ENCODE measurements at places on chromosomes 16 and 17. TPM values are rescaled to one million over a fixed set of nuclear protein-coding genes. Genes with fewer than 3 reads are reported as not detected.
A peak's percentile ranks its signal among the peaks of the same experiment; 100 is the strongest.

Gene CHST5
- total RNA-seq: 0.17 TPM

Gene TSR3
- total RNA-seq: 52.2 TPM

DNA sequence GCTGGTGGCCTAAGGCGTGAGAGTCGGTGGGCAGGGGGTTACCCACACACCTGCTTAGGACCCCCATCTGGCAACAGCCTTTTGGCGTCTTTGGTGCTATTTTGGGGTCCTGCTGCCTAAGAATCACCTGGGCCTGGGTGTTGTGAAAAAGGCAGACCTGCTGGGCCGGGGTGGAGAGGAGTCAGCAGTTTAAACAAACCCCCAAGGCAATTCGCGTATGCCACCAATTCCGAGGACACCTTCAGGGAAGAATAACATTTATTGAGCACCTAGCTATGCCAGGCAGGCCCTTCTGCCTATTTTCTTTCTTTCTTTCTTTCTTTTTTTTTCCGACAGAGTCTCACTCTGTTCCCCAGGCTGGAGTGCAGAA lies 53.9 kb upstream of the TOB1 start:
- DNase-seq: no peak

Gene CPHXL2
- not detected for total RNA-seq

DNA sequence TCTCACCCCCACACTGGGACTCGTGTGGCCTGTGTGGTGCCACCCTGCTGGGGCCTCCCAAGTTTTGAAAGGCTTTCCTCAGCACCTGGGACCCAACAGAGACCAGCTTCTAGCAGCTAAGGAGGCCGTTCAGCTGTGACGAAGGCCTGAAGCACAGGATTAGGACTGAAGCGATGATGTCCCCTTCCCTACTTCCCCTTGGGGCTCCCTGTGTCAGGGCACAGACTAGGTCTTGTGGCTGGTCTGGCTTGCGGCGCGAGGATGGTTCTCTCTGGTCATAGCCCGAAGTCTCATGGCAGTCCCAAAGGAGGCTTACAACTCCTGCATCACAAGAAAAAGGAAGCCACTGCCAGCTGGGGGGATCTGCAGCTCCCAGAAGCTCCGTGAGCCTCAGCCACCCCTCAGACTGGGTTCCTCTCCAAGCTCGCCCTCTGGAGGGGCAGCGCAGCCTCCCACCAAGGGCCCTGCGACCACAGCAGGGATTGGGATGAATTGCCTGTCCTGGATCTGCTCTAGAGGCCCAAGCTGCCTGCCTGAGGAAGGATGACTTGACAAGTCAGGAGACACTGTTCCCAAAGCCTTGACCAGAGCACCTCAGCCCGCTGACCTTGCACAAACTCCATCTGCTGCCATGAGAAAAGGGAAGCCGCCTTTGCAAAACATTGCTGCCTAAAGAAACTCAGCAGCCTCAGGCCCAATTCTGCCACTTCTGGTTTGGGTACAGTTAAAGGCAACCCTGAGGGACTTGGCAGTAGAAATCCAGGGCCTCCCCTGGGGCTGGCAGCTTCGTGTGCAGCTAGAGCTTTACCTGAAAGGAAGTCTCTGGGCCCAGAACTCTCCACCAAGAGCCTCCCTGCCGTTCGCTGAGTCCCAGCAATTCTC lies 27.4 kb downstream of the STH start:
- no peak for DNase-seq

DNA sequence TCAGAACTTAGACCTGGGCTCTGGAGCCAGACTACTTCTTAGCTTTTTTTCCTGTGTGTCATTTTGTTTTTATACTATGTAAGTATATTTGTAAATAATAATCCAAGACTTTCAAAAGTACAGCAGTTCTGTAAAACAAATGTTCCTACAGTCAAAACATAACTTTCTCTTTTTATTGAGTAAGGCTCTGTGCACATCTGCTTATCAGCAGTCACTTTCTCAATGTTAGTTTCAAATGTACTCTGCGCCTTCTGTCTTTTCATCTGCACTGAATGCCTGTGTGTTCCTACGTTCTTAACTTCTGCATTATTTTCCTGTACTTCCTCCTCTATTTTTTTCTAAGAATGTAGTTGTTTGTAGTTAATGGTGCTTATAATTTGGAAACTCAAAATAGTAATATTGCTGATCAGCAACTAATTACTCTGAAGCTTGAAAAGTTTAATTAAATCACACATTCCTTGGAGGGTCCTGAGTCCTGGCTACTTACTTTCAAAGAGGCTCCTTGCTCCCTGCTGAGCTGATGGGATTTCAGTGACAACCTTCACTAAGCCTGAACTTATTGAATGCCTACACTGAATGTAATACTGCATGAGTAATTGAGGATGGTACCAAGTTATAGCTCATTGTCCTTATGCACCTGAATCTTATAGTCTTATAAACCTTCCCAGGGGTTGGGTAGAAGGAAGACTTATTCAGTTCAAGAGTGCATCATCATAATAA lies 329.9 kb downstream of the KCNJ2 start:
- DNase-seq: no peak

DNA sequence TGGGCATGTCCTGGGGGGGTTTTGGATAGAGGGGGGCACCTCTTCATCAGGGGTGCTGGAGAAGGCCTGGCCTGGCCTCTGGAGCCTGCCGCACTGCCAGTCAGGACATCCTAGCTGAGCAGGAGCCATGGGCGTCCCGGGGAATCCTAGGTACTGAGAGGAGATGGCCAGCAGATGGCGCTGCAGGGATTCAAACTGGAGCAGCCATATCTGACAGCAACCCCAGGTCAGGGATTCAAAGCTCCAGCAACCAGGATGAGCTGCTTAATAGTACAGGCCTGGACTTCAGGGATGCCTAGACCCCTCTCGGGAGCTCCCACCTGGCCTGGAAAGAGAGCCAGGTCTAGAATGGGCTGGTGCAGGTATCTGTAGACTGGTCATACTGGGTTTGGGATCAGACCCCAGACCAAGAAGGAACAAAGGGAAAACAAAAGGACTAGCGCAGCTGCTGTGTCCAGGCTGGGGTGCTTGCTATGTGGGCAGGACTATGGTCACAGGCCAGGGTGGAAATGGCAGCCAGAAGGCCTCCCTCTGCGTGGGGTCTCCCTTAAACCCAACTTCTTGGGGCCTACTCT lies 306.9 kb upstream of the RBFOX1 start:
- DNase-seq: no peak

GRCh38 chr17:57485916-57486881 lies 229.9 kb downstream of the MSI2 start:
- no peak for DNase-seq

Gene BPTF
- total RNA-seq: 98.1 TPM

DNA sequence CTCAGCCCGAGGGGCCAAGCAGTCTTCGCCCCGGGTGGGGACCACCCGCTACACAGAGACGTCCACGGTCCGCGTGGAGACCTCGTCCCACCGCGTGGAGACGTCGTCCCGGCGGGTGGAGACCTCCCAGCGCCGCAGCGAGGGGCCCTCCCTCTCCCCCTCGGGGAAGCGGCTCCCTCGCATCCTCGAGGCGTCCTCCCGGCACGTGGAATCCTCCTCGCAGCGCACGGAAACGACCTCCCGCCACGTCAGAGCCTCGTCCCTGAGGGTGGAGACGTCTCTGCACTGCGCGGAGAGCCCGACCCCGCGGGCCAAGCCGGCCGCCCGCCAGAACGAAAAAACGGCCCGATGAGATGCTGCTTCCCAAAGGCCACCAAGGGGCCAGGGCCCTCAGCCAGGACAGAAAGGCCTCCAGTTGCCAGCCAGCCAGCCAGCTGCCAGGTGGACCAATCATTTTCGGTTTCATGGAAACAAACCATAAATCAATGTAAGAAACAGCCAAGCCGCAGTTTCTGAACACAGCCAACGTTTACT lies 424 bp downstream of the C17orf100 start:
- DNase-seq: no peak

DNA sequence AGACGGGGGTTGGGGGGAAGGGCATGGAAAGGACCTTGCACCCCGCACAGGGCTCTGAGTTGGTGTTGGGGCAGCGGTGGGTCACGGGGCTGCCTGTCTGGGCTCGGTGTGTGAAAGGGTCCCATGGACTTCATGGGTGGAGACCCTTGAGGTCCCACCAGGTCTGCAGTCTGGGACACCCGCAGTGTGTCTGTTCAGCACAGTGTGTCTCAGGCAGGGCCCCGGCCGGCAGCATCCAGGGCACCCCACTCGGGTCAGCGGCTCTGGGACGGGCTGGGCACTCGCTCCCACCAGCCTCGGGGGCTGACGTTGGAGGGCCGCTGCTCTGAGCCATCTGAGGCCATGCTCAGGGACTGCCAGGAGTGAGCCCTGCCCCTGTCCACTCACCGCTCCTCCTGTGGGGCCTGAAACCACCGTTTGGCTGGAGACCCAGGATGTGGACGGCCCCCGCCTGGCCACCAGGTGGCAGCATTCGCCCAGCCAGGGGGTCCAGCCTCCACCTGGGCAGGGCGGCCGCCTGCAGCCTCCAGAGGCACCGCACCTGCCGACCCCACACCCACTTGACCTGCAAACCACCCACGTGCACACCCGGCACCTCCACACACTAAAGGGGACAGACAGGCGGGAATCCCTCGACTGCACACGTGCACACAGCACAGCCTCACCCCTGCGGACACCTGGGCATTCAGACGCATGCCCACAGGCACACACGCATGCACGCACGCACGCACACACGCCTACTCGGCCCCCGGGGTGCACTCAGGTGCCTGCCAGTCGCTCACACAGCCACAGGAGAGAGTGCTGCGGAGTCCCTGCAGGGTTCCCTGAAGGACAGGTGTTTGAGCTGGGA lies 10.1 kb upstream of the ZFPM1 start:
- no peak for DNase-seq

Gene CACNA1G
- 0.41 TPM for total RNA-seq

- DNase-seq: peak; percentile 41
Measured at GRCh38 chr16:67302970-67303369, 23.6 kb downstream of the KCTD19 start.

DNA sequence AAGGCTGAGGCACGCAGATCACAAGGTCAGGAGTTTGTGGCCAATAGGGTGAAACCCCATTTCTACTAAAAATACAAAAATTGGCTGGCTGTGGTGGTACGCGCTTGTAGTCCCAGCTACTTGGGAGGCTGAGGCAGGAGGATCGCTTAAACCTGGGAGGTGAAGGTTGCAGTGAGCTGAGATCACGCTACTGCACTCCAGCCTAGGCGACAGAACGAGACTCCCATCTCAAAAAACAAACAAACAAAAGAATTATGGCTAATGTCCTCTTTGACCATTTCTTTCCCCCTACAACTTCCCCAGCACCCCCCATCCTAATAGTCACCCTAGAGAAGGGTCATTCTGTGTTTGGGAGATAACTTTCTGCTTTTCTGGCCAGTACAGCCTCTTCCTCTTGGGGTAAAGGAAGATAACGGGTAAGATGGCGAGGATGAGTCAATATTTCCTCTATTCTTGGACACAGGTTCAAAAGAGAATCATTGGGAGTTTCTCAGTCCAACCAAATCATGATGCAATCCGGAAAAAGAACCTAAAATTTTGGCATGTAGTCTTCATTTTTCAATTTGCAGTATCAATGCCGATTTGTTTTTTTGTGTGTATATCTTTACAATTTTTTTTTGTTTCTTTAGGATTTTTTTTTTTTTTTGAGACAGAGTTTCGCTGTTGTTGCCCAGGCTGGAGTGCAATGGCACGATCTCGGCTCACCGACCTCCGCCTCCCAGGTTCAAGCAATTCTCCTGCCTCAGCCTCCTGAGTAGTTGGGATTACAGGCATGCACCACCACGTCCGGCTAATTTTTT lies 107.6 kb upstream of the MED13 start:
- no peak for DNase-seq

- no peak for DNase-seq
Measured at GRCh38 chr17:27664606-27664965, 33.6 kb downstream of the LGALS9 start.

GRCh38 chr17:80034791-80035686 lies 633 bp downstream of the TBC1D16 start:
- no peak for DNase-seq

Gene PGP
- total RNA-seq: 15.6 TPM

- DNase-seq: no peak
Measured at GRCh38 chr17:41015454-41015853, 6.5 kb upstream of the KRTAP3-1 start.

DNA sequence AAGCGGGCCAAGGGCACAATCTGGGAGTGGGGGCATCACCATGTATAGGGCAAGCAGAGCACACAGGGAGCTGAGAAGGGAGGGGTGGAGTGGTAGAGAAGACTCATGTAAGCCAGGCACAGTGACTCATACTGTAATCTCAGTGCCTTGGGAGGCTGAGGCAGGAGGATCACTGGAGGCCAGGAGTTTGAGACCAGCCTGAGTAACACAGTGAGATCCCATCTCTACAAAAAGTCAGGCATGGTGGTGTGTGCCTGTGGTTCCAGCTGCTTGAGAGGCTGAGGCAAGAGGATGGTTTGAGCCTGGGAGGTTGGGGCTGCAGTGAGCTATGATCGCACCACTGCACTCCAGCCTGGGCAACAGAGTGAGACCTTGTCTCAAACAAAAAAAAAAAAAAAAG lies 40.8 kb downstream of the ARHGAP27 start:
- no peak for DNase-seq

- DNase-seq: no peak
Measured at GRCh38 chr17:75361344-75361743, 44.1 kb downstream of the GRB2 start.

- DNase-seq: no peak
Measured at GRCh38 chr16:19463468-19464315, 46.0 kb downstream of the TMC5 start.

DNA sequence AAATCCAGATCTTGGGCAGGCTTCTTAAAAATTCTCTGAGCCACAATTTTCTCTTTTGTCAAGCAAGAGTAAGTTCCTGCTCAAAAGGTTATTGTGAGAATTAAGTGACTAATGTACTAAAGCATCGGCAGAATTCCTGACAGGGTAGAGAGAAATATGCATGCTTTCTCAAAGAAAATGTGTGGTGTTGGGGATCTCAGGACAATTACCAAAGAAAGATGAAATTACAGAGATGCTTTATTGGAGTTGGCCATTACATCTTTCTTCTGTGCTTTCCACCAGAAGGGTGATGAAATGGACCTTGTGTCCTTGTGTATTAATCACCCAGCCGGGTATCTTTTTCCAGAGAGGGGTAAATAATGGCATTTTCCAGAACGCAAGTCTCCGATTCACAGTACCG lies 1.7 kb upstream of the USP43 start:
- no peak for DNase-seq

DNA sequence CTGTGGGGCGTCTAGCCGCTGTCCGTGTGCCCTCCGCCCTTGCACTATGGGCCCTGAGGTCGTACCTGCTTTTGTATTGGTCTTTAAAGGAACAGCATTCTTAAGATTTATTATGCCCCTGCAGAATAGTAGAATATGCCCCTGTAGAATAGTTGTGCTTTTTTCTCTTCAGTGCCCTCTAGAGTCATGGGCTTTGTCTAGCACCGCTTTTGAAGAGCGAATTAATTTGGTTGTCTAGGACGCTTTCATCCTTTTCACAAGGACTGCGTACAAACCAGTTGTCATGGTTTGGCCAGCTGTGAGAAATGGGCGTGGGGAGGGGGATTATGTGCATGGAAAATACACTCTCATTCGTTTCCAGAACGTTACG lies 621 bp downstream of the CEP95 start:
- no peak for DNase-seq
